ENCODE measurements at places on chromosomes 13 and 19. TPM values are rescaled to one million over a fixed set of nuclear protein-coding genes. Genes with fewer than 3 reads are reported as not detected.

- peak overlapping the region; percentile 74 for H3K27ac ChIP-seq
- H3K4me1 ChIP-seq, result no peaks in the 10 kb centered on the region
Observed at GRCh38 chr19:15448778-15449619, 757 bp downstream of the WIZ start.

DNA sequence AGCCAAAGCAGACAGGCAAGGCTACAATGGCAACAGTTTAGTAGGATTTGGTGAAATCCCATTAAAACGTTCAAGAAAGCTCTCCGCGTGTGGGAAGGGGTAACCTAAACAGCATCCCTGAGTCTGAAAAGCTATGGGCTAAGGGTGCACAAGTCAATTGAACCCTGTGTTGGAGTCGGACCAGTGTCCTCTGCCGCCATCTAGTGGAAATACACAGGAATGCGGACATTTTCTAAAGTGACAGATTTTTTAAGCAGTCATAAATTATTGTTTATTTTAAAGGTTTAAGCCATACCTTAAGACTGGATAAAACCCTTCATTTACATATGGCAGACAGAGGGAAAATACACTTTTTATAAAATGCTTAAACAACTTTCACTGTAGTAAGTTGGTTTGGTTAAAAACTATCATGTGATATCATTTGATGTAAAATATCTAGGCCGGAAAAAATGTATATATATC, 26.5 kb upstream of the LSM14A start:
- no peak overlapping the region for H3K27ac ChIP-seq
- H3K4me1 ChIP-seq, result no peaks in the 10 kb centered on the region
- H3K4me3 ChIP-seq, result no peak overlapping the region
- H3K36me3 ChIP-seq, result no peaks in the 10 kb centered on the region

GRCh38 chr13:29816715-29817114, 33.7 kb downstream of the UBL3 start:
- no peak for DNase-seq
- no peaks in the 10 kb centered on the region for H3K27me3 ChIP-seq
- H3K36me3 ChIP-seq, result no peaks in the 10 kb centered on the region
- H3K4me3 ChIP-seq, result no peak overlapping the region
- no peak overlapping the region for H3K27ac ChIP-seq

- DNase-seq, result no peak
- peak overlapping the region; percentile 37 for H3K4me3 ChIP-seq
- H3K27me3 ChIP-seq, result no peaks in the 10 kb centered on the region
- H3K36me3 ChIP-seq, result peaks cover 27% of the 10 kb centered on the region
- H3K27ac ChIP-seq, result no peak overlapping the region
Observed at GRCh38 chr19:19271828-19272599, 1.1 kb downstream of the TM6SF2 start.

The ZNF709 gene
- total RNA-seq, result 4.8 TPM
